ENCODE measurements at places on chromosomes 2 and 18. TPM values are rescaled to one million over a fixed set of nuclear protein-coding genes. Genes with fewer than 3 reads are reported as not detected.

The FKBP1B gene
- total RNA-seq = 5.0 TPM

The AFF3 gene
- 65.2 TPM for total RNA-seq

The DCDC2C gene
- not detected for total RNA-seq

The L3MBTL4 gene
- total RNA-seq = 2.9 TPM

The NDC80 gene
- 0.17 TPM for total RNA-seq

The CTIF gene
- 63.1 TPM for total RNA-seq

The DSG1 gene
- total RNA-seq = not detected

The PARD3B gene
- total RNA-seq = 35.4 TPM

The FAM136A gene
- total RNA-seq = 29.4 TPM

The KIAA2012 gene
- not detected for total RNA-seq

The ANO7 gene
- 0.42 TPM for total RNA-seq

The GTF2A1L gene
- total RNA-seq = 22.8 TPM

The RAB10 gene
- 102 TPM for total RNA-seq

The OR6B2 gene
- total RNA-seq = not detected

The IL18RAP gene
- total RNA-seq = 0.57 TPM

The CFAP53 gene
- 0.40 TPM for total RNA-seq

The CCDC178 gene
- total RNA-seq = not detected

The PCARE gene
- not detected for total RNA-seq

The SLC4A3 gene
- total RNA-seq = 15.0 TPM

The RSAD2 gene
- 7.0 TPM for total RNA-seq
